Endothelial cell (in vitro differentiated cells): ENCODE measurements at places on chromosomes 3 and 15. TPM values are rescaled to one million over a fixed set of nuclear protein-coding genes. Genes with fewer than 3 reads are reported as not detected.

GRCh38 chr3:185701611-185702261 lies 115.6 kb downstream of the SENP2 start:
- DNase-seq, result no peak

The INKA1 gene
- 57.6 TPM for total RNA-seq

DNA sequence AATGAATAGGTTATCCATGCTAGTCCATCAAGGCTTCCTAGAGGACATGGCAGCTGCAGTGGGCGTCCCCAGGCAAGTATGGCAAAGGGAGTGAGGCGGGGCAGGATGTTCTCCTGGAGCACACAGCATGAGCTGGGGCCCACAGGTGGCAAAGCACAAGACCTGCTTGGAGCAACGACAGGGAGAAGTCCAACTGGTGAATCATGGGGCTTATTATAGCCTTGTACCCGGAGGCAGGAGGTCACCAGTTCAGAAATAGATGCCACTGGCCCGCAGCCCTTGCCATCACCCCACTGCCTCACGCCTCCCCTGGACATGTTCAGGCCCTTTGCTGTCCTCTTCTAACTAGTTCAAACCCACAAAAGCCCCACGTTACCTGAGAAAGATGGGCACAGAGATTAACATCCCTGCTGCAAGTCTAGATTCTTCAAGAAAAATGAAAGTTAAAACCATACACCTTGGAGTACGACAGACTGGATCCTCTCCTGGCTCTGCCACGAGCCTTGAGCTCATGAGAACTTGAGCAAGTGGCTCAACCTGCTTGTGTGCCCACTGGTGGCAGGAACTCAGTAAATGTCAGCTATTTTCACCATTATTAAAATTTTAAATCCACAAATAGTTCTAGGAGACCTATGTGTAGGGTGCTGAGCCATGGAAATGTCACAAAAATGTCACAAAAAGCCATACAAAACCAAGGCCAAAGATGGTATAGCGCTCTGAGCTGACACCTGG lies 1.8 kb upstream of the SRGAP3 start:
- no peak for DNase-seq

The NOX5 gene
- not detected for total RNA-seq

DNA sequence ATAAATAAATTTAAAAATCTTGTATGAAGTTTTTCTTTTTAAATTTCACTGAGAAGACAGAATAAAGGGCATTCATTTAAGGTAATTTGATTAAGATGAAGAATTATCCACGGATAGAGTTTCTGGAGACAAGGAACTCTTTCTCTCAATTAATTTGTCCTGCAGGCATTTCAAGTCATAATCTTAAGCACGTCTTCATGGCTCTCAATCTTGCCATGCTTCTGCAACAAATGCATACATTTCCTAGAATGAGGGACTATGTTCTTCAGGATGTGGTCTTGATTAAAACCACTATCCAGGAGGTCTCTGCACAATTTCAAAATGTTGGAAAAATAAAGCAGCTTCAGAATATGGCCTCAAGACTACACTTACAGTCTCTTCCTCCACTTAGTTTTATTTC lies 67.6 kb upstream of the LSAMP start:
- DNase-seq, result no peak

DNA sequence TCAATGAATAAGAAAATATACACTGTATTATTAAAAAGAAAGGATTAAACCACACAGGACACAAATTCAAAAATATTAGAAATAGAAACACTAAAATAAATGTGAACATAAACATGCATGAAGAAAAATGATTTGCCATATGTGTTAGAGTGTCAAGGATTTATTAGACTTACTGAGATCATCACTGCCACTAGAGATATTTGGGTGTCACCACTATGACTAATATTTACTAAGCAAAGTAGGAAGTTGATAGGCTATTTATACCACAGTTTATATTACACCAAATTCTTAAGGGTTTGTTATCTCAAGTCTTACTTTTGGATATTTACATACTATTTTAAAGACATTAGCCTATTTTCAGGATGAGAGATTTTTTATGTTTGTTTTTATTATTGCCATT lies 575.0 kb upstream of the SGO1 start:
- DNase-seq, result no peak

DNA sequence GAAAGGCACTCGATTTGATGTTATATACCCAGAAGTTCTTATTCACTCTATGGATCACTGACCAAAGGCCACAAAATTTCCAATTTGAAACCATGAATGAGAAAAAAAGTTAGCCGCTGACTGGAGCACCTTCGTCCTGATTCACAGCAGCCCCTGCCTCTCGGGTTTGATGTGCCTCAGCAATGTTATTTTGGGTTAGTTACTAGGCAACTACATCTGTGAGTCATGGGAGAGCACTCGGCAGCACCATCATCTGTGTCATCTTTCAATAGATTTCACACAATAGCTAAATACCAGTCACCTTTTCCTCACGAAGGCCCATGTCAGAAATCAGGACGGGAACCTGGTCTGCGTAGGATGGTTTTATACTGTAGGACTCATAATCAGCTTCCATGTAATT lies 269.2 kb downstream of the ZBBX start:
- no peak for DNase-seq

DNA sequence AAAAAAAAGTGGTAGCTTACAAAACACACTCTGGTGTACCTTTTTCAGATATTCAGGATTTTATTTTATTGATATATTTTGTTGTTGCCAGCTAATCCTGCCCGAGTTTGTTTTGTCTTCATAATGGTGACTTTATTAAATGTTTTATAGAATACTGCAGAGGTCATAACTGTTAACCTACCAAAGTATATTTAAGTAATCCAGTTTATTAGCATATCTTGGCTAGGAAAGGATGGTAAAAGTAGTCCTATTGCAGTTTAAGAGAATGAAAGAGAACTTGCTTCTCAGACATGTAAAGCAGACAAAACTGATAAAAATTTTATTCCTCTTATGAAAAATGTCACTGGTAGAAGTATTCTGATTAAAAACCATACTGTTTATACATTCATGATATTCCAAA lies 59.2 kb upstream of the IGSF10 start:
- DNase-seq, result no peak

The ITIH1 gene
- total RNA-seq, result not detected

The SEMA3G gene
- total RNA-seq, result 175 TPM

GRCh38 chr3:108158251-108158650 lies 64.0 kb downstream of the IFT57 start:
- DNase-seq, result no peak
